CD8-positive, alpha-beta T cell (primary cell): ENCODE measurements at places on chromosomes 1 and 21. TPM values are rescaled to one million over a fixed set of nuclear protein-coding genes. Genes with fewer than 3 reads are reported as not detected.

B3GALNT2 gene
- total RNA-seq: 6.5 TPM

SYT14 gene
- not detected for total RNA-seq

GNPAT gene
- total RNA-seq: 11.0 TPM

IFI44L gene
- 3.7 TPM for total RNA-seq

AGBL4 gene
- total RNA-seq: 0.08 TPM

DNA sequence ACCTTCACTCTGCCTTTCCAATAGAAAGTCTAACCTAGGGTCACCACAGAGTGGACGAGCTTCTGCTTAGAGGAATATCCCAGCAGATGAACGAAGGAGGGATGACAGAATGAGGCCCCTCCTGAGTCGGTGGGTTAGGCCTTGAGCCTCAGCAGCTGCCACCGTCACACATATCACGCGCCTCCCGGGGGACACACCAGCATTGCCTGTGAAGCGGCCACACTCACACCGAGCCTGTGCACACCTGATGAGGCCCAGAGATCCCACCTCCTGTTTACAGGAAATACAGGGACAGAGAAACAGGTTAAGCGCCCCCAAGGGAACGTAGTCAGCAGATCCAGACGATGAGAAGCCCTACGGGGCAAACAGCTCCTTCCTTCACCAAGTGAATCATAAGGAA is 25.1 kb upstream of the LRRC47 start:
- no peak for DNase-seq

DNA sequence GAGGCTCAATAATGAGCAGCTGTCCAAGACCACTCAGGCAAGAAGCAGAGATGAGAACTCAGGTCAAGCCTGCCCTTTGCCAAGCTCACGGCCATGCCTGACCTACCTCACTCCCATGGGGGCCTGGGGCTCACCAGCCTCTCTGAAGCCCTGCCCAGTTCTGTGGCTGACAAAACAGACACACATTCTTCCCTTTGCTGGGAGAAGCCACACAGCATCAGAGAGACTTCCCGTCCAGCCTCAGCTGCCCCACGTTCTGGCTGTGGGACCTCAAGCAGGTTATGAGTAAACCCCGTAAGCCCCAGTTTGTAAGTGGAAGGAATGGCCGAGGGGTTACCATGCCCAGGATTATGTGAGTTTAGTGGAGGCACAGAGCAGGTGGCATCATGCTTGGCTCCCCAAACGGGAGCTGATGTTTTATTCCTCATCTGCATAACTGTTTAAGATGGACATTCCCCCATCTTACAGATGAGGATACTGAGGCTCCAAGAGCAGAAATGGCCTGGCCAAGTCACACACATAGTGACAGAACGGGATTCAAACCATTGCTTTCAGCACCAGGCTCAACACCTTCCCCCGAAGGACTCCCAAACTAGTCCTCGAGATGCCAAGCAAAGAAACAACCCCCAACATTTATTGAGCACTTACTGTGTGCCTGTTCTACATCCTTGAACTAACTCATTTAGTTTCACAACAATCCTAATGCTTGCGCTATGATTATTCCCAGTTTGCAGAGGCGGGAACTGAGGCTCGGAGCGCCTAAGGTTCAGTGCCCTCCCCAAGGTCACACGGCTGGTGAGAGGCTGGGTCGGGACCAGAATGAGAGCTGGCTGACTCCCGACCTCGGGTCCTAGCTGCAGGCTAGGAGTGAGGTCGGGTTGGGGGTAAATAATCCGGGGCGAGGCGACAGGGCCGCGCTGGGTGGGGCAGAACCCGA is 49.1 kb upstream of the LAPTM5 start:
- DNase-seq: no peak

GRCh38 chr1:110490791-110491451 is 28.1 kb downstream of the KCNA10 start:
- no peak for DNase-seq

DNA sequence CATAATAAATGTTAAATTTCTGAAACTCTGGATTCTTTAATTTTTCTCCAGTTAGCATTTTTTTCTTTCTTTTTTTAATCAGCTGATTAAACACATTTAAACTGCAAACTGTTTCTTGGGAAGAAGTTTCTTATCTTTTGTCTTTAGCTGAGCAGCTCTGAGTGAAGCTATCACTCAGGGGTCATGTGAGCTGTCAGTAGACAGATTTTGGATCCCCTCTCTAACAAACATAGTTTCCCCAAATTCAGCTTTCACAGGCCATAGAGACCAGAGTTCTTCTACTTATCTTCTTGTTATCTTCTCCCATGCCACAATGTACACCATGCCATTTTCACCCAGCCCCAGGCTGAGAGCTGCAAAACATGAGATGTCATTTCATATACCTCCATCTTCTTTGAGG is 148.9 kb downstream of the CDC42BPA start:
- DNase-seq: no peak

GRCh38 chr1:168466092-168466713 is 77.6 kb downstream of the XCL2 start:
- DNase-seq: no peak
